ENCODE measurements at places on chromosomes 2 and 18. TPM values are rescaled to one million over a fixed set of nuclear protein-coding genes. Genes with fewer than 3 reads are reported as not detected.

- no peak for DNase-seq
Measured at GRCh38 chr2:209578394-209579001, 154.7 kb downstream of the MAP2 start.

- no peak for DNase-seq
Measured at GRCh38 chr2:170073288-170073687, 104.7 kb upstream of the MYO3B start.

DNA sequence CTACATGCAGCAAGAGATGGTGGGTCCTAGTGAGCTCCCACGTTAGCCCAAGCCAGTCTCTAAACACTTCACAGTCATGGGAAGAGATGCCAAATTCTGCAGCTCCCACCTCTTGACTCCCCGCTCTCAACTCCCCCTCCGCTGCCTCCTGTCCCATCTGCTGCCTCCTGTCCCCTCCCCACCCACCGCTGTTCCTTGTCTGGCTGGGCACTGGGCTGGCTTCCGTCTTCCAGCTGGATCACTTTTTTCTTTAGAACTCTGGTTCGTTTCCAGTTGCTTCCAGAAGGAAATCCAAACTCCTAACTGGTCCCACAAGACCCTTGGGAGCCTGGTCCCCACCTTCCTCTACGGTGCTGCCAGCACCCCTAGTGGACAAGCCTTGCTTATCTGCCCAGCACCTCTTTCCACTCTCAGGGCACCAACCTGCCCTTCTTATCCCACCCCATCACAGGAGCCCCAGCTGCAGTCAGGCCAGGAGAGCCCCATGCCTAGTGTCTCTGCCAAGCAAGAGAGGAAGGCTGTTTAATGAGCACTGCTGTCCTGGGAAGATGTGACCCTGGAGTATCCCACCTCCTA, 12.1 kb upstream of the TWIST2 start:
- no peak for DNase-seq

DNA sequence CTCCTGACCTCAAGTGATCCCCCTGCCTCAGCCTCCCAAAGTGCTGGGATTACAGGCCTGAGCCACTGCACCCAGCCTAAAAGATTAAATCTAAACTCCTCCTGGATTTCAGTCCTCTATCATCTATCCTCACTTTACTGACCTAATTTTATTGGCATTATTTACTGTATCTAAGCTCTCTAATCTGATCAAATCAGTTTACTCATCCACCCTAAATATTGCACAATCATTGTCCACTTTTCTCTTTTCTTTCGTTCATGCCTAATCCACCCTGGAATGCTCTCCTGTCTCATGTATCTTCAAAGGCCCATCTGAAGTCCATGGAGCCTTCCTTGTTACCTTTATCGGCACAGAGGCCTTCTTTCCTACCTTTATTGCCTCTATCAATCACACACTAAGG, 31.6 kb upstream of the GPR155 start:
- no peak for DNase-seq

GRCh38 chr2:9796056-9797010, 46.9 kb upstream of the TAF1B start:
- DNase-seq: peak; percentile 48

DNA sequence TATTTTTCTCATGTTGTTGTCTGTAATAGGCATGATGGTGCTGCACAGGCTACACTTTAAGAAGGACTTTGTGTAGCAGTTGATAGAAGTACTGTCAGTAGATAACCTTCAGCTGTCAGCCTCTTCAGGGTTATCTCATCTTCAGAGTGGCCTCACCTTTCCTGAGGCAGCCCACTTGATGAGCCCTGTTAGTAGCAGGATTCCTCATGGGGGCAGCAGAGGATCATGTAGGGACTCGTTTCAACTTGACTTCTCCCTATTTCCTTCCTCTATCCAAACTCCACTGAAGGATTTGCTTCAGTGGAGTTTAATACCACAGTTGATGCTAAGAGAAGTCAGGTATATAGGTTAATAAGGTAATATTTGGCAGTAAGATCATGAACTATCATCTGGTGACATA, 530.3 kb upstream of the FSIP2 start:
- DNase-seq: no peak

- no peak for DNase-seq
Measured at GRCh38 chr2:113119111-113119510, 8.3 kb upstream of the IL1RN start.

GRCh38 chr2:42984617-42985016, 192.2 kb upstream of the HAAO start:
- DNase-seq: no peak

- DNase-seq: no peak
Measured at GRCh38 chr2:85819811-85820510, 66.2 kb downstream of the ATOH8 start.

DNA sequence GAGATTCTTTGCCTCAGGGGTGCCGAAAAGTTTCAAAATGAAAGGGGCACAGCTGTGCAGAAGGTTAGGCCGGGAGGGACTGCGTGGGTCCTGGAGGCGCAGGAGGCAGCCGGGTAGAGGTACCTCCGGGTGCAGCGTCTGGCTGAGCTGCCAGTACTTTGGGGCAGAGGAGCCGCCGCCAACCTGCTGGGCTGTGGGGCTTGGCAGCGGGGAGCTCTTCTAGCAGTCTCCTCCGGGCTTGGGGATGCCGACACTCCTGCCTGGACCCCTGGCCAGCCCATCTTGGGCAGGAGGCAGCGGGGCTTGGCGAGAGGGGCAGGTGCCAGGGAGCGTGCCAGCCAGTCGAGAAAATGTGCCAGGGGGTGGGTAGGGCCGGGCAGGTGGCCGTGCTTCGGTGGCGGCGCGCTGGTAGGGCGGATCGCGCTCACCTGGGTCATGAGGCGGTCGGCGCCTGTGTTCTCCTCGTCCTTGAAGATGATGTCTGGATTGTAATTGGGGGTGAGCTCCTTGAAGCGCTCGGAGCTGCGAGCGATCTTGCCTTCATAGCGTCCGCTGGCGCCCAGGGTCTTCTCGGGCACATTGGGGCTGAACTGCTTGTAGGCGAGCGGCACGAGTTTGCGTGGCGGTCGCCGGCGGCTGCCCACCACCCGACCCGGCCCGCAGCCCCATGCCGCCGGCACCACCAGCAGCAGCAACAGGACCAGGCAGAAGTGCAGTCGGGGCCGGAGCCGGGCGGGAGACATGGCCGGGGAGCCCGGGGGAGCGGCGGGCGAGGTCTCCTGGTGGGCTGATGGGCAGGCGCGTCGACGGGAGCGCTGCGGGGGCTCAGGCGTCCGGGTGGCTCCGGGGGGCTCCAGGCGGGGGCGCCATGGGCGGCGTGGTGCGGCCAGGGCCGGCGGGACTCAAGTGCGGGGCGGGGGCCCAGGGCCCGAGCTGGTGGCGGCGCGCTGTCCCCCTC, 717 bp downstream of the IHH start:
- DNase-seq: no peak

The ANKRD30BL gene
- not detected for total RNA-seq

Measured in breast epithelium (tissue), 4 donors.